ENCODE measurements at places on chromosomes 7 and 10.

DNA sequence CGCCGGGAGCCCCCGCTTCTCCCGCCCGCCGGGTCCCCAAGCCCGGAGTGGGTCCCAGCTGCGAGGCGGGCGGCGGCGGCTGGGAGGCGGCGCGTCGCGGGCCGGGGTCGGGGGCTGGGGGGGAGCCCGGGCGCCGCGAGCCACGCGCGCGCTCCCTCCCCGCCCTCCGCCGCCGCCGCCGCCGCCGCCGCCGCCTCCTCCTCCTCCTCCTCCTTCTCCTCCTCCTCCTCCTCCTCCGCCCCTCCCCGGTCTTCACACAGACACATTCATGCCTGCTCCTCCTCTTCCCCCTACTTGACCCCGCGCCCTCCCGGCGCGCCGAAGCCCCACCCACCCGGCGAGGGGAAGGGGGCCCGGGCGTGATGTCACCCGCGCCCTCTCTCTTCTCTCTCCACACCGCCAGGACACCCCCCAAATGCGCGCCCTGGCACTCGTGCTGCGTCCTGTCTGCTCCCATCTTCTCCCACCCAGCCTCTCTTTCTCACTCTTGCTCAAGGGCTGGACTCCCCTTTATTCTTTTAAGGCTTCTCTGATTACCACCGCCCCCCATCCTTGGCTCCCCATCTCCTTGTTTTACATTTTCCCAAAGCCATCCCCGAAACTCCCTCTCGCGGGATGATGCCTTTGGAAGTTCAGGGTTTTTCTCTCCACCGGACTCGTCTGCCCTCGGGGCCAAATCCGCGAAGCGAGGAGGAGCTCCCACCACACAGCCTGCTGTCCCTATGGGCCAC lies 967 bp upstream of the GLI3 start:
- DNase-seq: peak; percentile 70

- peak; percentile 65 for DNase-seq
Measured at GRCh38 chr10:30984563-30985328, 46.9 kb downstream of the ZNF438 start.

DNA sequence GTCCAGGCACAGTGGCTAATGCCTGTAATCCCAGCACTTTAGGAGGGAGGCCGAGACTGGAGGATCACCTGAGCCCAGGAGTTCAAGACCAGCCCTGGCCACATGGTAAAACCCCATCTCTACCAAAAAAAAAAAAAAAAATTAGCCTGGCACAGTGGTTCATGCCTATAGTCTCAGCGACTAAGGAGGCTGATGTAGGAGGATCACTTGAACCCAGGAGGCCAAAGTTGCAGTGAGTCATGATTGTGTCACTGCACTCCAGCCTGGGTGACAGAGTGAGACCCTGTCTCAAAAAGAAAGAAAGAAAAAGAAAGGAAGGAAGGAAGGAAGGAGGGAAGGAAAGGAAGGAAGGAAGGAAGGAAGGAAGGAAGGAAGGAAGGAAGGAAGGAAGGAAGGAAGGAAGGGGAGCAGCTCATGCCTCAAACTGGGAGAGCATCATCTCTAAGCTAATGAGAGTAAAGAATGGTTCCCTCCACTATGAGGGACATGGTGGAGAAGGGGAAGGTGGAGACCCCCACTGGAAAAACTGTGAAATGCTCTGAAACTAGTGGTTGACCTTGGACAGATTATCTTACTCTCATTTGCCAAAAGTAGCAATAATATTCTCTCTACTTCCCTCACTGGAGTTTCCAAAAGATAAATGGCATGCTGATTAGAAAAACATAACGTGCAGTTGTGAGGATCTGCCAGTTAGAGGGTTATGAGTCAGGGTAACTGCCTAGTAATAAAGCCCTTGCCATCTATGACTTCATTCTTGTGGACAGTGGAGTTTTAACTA lies 16.8 kb downstream of the GIMAP5 start:
- DNase-seq: no peak

GRCh38 chr7:77734659-77735421 lies 38.6 kb downstream of the RSBN1L start:
- DNase-seq: peak; percentile 27

- no peak for DNase-seq
Measured at GRCh38 chr7:158051776-158052175, 535.8 kb downstream of the PTPRN2 start.

DNA sequence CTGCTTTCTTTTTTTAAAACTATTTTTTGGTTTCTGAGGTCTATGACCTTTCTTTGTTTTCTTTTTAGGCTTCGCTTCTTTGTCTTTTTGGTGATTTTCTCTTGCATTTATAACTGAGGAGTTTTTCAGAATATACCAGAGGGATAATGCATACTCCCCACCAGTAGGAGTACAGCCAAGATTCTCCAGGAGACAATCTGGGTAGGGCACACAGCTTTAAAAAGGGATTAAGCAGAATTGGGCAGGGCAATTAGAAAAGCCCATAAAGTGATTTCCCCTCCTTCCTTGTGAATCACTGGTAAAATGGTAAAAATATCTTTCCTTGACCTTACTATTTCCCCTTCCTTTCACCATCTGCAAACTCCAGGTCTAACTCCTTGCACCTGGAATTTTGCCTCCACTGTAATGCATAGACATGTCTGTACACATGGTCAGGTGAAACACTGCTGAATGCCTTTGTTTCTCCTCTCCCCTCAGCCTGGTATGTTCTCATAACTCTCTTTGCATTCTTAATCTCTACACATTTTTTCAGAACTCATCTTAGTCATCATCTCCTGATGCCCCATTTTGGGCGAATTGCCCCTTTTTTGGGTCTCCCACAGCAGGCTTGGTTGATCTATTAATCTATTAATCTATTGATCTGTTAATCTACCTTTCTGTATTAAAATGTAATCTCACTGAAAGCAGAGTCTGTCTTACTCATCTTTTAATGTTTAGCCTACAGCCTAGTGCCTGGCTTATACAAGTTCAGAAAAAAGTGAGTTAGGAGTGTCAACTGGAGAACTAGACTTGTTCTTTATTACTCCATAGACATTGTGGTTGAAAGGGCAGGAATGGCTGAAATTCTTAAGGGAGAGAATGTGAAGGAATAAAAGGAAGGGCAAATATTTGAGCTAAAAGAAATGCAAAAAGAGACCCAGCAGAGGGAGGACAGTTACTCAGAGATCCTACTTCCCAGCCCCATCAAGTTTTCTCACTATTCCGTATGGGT lies 64.6 kb downstream of the MDFIC start:
- DNase-seq: peak; percentile 44

GRCh38 chr7:74334030-74334429 lies 44.8 kb downstream of the CLIP2 start:
- peak; percentile 82 for DNase-seq

DNA sequence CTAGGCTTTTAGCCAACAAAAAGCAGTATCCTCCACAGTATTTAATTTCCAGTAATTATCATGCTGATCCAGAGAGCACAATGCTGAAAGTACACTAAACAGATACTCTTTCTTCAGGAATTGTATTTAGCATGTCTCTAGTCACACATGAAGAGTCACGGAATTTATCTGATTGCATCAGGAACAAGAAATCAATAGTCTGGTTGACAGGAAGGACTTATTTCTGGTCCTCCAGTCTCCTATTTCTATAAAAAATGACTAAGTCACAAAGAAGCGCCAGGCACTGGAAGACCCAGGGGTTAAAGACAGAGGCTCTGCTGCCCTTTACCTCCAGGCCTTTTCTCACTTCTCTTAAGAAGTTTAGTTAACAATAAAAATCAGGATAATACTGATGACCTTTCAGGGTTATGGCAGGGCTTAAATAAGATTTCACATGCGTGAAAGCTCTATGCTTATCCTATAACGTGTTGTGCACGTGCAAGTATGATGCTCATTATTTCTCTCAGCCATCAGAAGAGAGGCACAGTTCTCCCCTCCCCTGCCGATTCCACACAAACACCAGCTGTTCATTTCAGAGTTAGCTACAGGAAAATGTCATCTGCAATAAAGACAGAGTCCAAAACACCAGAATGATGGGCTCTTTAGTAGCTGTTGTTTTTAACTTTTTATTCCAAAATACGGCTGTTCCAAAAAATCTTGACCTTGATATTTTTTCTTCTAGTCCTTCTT lies 36.9 kb downstream of the SLC26A4 start:
- no peak for DNase-seq

DNA sequence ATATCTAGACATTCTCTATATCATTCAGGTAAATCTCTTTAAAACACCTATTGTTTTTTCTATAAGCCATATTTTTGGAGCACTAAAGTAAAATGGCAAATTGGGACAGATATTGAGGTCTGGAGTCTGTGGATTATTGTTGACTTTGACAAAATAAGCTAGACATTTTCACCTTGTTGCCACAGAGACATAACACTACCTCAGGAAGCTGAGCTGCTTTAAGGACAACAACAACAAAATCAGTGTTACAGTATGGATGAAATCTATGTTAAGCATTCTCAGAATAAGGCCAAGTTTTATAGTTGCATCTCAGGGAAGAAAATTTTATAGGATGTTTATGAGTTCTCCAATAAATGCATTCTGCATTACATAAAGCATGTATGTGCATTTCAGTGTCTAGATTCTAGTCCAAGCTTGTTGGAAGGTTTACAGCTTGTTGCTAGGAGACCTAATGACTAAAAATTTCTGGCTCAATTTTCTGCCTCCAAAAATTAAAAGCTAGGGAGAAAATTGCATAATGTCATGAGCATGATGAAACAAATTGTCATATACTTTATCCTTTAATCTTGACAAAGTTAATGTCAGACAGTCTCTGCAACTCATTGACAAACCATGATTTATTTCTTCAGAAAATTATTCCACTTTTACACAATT lies 18.3 kb downstream of the LIPM start:
- DNase-seq: peak; percentile 80

DNA sequence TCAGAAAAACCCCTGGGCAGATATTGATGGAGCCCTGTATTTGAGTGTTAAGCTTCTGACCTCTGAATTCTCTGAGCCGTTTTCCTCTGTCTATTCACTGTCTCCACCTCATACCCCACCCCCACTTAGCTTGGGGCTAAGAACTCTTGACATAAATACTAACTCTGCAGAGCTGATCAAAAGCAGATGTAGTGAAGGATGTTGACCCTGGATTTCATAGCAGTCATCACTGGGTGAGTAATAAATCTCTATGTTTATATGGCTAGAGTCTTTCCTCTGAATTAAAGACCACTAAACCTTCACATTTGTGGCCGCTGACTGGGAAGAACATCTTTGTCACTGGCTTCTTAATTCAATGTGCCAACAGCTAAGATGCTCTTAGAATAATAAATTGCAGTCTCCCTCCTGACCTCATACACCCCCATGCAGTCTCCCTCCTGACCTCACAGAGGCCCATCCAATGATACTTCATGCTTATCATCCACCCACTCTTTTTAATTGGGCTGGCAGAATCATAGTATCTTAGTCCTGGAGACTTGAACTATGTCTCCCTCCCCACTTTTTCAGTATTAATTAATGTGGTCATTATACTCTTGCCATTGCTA lies 78.0 kb upstream of the MACROH2A2 start:
- no peak for DNase-seq

DNA sequence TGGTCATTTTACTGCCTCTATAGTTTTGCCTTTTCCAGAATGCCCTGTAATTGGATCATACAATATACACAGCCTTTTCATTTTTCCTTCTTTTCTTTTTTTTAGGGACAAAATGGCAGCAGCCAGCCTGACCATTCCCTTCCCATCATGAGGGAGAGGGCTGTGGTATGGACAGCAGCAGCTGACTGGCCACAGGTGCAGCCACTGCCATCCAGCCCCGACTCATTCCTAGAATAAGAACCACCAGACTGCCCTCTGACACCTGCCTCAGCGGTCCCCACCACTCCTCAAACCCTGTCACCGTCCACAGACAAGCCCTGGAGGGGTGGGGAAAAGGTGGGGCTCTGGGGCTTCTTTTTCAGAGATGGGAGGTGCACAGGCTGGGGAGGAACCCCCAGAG lies 92.8 kb downstream of the EPDR1 start:
- DNase-seq: no peak

GRCh38 chr10:126975221-126975620 lies 70.0 kb downstream of the DOCK1 start:
- no peak for DNase-seq

GRCh38 chr10:124032971-124033886 lies 60.2 kb downstream of the CHST15 start:
- peak; percentile 91 for DNase-seq

- peak; percentile 42 for DNase-seq
Measured at GRCh38 chr10:13100349-13101294, 659 bp downstream of the OPTN start.

DNA sequence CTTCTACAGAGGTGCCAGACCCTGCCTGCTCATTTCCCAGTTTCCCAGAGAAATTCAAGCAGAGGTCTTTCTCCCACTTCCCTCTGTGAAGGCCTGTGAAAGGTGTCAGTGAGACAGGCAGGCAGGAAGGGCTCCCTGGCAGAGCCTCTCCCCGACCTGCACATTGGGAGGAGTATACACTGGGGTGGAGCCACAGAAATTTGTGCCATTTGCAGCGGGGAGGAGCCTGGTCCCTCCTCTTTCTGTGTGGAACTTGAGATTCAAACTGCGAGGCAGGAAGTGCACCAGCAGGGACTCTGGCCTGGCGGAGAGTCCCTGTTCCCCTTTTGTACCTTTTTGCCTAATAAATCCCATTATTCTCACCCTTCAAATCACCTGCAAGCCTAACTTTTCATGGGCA lies 54.6 kb upstream of the OPN4 start:
- peak; percentile 40 for DNase-seq

- DNase-seq: no peak
Measured at GRCh38 chr7:111954474-111955381, 251.5 kb downstream of the DOCK4 start.

- DNase-seq: peak; percentile 35
Measured at GRCh38 chr7:39527296-39527695, 38.9 kb upstream of the YAE1 start.

DNA sequence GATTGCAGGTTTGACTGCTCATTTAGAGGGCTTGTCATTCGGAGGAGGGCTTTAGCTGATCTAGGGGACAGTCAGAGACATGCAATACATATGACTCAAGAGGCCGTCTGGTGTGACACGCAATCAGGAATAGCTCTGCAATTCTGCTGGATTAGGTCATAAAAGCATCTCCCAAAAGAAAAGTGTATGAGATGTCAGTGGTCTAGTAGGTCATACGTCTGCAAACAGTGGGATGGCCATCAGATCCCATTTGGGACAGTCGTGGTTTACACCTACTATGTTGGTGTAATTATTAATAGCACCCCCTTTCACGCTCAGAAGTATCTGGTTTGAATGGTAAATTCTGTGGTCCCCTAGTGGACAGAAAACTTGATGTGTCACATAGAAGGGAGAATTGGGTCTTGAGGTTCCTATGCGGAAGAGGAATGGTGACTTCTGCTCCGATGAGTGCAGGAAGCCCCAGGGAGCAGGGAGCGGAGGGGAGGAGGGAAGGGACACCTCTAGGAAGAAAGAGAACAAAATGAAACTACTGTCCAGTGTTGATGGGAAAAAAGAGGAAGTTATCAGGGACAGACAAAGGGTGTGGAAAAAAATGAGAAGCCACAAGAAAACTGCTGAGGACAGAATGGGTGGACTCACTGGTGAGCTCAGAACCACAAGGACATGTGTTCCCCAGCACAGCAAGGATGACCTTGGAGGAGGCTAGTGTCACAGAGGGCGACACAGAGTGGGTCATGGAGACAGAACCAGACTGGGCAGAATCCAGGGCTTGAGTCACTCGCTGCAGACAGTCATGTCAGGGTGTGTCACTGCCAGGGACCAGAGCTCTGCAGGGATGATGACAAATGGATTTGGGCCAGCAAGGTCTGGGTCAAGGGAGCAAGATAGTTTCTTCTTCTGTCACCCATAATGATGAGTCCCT lies 59.9 kb downstream of the MAP3K8 start:
- DNase-seq: peak; percentile 23

- no peak for DNase-seq
Measured at GRCh38 chr10:1498746-1499358, 238.5 kb downstream of the ADARB2 start.

Measured in choroid plexus epithelial cell (primary cell).